ENCODE measurements at places on chromosomes 11 and 22.

GRCh38 chr11:103529181-103529684 is 420.0 kb downstream of the DYNC2H1 start:
- DNase-seq: no peak

GRCh38 chr11:849951-850774 is 7.5 kb downstream of the TSPAN4 start:
- no peak for DNase-seq

DNA sequence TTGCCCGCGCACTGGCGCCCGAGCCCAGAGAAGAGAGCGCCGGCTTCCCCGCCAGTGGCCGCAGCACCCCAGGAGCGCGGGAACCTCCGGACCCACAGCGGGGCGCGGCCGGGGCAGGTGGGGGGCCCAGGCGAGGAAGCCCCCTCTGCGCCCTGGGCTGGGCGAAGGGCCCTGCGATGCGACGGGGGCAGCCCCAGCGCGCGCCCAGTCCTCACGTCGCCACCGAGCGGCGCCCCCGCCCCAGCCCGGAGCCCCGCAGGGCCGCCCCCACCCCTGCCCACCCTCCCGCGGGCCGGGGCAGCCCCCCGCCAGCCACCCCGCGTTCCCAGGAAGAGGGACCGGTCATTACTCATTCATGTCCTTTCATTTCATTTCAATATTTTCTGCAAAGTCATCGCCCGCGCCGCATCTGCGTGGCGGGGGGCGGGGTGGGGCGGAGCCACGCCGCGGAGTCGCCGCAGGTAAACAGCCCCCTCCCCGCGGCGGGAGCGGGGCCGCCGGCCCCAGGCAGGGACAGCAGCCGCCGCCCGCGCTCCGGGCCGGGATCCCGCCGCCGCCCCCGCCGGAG is 673 bp upstream of the PANX2 start:
- peak; percentile 47 for DNase-seq

DNA sequence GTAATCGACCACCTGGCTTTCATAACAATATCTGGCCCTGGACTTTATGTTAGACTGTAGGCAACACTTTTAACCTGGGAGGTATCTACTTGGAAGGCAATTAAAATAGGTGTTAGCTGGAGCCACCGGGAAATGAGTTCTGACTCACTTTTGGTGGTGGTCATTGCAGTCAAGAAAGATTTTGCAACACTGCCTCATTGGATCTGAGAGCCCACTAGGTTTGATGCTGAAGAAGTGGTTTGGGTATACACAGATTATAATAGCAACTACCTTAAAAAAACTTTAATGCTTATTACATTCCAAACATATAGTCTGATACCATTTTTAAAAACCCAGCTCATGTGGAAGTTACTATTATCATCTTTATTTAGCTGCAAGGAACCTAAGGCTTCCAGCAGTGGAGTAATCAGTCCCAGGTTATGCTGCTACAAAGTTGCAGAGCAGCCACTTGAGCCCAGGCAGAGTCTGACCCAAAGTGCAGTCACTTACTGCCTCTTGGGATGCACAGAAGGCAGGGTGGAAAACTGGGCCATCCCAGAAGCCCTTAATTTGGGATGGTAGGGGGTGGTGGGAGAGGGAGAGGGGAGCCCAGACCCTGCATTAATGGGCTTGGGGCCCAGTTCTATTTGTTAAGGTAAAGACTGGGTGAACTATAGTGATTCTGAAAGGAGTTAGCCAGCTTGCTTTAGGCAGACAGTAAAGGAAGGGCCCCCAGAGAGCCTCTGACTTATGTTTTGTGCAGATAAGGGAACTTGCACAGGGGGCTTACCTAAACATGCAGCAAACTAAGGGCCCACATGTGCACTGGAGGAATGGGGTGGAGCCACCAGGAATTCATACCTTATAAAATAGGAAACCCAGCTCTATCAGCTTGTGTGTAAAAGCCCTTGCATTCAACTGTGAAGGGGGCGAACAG is 149.4 kb downstream of the SNX19 start:
- no peak for DNase-seq

DNA sequence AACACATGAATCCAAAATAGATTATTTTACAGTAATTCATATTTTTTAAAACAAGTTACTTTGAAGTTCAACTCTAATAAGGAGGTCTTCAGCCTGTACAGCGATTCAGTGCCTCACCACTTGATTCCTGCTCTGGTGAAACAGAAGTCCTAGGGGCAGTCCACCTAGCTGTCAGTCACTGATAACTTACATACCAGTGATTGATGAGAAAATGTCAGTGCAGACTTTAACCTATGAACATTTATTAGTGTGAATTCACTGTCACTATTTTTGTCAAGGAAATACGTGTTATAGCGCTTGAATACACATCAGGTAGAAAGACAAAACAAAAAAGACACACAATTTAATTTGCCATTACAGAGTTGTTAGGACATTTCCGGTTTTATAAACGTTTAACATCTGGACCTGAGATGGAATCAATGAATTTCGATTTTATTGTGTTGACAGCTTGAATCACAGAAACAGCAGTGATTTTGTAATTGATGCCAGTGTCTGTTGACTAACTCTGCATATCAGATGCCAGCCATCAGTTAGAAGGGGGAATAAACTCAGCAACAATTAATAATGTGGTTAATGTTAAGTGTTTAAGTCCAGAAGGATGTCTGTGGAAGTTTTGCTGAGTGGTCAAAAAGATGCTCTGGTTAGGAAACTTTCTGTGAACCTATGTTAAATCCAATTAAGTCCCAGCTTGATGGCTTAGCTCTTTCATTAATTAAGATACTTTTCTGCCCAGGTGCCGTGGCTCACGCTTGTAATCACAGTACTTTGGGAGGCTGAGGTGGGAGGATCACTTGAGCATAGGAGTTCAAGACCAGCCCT is 34.5 kb downstream of the ELF5 start:
- no peak for DNase-seq

GRCh38 chr22:41862160-41862529 is 29.2 kb downstream of the SREBF2 start:
- DNase-seq: peak; percentile 57

DNA sequence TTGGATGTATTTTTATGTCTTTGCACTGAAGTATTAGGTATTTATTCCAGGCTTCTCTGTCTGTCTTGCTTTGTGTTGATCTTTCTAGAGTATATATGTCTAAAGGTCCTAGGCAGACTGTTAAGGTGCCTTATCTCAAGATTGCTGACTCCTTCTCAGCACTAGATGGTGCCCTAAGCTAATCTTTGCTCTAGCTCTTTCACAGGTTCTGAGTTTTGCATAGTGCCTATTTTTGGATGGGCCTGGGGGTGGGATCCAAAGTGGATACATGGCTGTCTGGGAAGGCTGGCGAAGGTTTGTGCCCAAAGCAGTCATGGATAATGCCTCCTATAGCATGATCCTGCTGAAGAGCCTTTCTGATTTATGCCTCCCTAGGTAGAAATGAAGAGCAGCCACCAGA is 154.9 kb downstream of the TRPC6 start:
- no peak for DNase-seq

- no peak for DNase-seq
Measured at GRCh38 chr11:967995-968751, 42.5 kb downstream of the AP2A2 start.

DNA sequence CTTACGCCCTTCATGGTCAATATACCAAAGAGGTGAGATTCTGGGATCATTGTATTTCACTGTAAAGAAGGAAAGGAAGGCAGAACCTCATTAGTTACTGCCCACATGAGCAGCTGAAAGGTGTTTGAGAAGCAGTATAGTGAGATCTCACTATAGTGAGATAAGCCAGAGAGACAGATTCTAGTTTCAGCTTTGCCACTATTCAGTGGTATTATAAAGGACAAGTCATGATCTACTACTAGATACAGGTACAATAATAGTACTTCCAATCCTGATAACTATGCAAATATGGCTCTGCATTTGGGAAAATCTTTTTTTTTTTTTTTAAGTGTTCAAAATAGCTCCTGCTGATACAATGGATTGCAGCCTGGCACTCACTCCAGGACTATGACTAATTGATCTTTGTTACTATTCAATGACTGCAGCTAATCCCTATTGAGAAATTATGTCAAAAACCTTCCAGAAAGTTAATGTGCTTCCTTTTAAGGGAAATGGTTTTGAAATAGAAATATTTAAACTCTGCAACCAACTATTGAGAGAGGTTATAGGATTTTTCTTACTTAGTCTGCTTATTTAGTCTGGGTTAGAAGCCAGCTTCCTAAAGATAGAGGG is 8.3 kb upstream of the DLAT start:
- no peak for DNase-seq

- no peak for DNase-seq
Measured at GRCh38 chr11:121503051-121503450, 50.3 kb upstream of the SORL1-AS1 start.

DNA sequence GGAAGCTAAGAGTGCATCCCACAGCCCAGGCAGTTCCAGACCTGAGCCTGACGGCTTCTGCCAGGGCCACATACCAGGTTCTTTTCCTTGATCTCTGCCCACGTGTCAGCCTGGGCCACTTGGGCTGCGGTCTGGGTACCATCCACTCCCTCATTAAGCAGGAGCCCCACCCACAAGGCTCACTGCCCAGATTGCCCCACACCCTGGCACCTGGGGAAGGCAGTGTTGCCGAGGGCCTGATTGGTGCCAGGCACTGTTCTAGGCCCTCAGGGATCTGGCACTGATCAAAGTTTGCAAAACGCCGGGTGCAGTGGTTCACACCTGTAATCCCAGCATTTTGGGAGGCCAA is 15.4 kb downstream of the GGA1 start:
- DNase-seq: no peak

- no peak for DNase-seq
Measured at GRCh38 chr11:27719546-27719925, 19.3 kb upstream of the BDNF start.

GRCh38 chr22:46092670-46093410 is 57.5 kb upstream of the PPARA start:
- DNase-seq: no peak

- DNase-seq: no peak
Measured at GRCh38 chr11:125224391-125225021, 60.0 kb downstream of the PKNOX2 start.
